Fibroblast of skin of right biceps (primary cell): ENCODE measurements at places on chromosomes 3 and 15.
A peak's percentile ranks its signal among the peaks of the same experiment; 100 is the strongest.

GRCh38 chr3:170038434-170039110 lies 777 bp downstream of the GPR160 start:
- no peak for DNase-seq

DNA sequence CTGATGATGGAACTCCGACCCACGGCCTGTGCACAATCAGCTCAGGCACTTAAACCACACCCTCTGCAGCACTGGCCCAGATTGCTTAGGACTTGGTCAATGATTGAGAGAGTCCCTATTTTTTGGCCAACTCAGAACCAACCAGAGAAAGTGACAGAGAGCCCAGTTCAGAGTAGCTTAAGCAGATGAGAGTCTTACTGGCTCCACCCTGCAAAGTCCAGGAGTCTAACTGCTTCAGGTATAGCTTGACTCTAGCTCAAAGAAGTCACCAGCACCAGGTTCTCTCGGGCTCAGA lies 20.1 kb downstream of the SLC6A20 start:
- DNase-seq = no peak

DNA sequence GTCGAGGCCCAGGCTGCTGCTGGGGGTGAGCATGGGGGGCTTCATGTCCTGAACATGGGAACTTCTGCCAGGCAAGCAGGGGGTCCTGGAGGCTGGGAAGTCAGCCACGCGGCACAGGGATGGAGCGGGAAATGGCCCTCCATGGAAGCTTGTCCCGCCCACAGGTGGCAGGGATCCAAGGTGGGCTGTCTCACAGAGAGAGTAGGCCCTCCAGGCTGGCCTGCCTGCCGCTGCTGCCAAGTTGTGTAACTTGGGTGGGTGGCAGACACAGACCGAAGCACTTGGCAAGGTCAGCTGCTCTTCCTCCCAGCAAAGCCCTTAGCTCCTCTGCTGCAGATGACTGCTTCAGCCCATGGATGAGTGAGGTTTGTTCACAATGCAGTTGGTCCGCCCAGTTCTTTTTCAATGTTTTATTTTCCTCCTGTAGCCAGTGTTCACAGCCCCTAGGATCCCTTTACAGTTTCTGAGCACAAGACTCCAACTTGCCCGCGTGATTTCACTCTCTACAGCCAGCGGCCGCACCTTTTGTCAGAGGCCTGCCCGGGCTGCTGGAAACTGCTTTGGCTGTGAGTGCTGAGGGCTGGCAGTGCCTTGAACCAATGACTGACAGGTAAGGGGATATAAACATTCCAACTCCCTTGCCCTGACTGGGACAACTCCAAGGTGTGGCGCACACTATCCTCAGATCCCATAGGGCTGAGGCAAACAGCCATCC lies 26.7 kb downstream of the HCN4 start:
- DNase-seq = no peak

DNA sequence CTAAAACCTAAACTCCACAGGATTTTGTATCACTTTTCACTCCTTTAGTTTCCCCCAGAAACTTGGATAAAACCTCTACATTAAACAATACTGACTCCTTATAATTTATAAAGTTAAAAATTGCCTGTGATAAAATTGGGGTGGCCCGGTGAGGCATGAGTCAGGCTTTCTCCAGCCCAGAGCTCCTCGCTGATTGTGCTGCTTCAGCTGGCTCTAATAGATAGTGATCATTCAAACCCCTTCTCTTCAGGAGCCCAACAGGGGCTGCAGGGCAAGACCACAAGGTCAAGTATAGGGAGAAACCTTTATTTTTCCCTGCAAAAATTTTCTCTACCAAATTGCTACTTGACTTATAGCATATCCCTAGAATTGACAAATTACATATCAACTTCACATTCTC lies 308.2 kb downstream of the PLCL2 start:
- DNase-seq = no peak

- no peak for DNase-seq
Measured at GRCh38 chr3:56856752-56857151, 55.0 kb upstream of the ARHGEF3 start.

GRCh38 chr15:92772626-92773244 lies 117.2 kb upstream of the FAM174B start:
- DNase-seq = no peak

DNA sequence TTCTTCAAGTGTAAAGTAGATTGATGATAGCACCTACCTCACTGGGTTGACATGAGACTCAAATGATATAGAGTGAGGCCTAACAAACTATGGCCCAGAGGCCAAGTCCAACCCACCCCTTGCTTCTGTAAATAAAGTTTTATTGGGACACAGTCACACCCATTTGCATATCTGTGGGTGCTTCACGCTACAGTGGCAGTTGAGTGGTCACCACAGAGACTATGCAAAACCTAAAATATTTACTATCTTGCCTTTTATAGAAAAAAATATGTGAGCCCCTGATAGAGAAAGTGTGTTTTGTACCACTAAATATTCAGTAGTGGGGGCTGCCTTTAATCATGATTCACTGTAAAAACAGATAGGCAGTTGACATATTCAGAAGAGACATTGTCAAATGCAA lies 38.0 kb downstream of the ACAN start:
- peak; percentile 29 for DNase-seq

DNA sequence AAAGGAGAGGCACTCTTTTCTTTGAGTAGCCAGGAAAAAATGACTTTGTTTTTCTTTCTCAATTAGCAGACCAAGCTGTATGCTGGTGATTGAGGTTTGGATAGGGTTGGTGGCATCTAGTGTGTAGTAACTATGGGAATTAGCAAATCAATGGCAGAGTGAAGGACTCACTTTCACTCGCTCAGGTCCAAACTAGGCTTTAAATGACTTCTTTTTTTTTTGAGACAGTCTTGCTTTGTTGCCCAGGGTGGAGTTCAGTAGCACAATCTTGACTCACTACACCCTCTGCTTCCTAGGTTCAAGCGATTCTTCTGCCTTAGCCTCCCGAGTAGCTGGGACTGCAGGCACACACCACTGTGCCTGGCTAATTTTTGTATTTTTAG lies 35.9 kb downstream of the PRKCI start:
- DNase-seq = no peak

DNA sequence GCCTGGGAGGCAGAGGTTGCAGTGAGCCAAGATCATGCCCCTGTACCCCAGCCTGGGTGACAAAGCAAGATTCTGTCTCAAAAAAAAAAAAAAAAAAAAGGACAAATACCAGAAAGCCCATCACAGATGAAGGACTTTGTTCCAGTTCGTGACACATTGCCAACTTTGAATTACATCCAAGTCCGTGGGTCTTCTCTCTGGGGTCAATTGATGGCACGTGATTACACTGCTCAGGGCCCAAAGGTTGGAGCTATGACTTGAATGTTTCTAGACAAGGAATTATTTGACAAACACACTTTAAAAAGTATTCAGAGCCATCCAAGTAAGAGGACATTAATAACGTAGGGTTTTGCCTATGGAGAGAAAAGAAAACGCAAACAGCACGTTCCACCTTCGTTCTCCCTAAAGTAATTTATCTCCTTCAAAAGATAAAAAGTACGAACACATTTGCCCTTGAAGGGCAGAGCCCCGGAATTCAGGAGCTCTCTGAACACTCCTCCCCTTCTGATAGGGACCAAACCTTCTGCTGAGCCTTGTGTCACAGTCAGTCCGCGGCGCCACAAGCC lies 31.3 kb upstream of the ST3GAL6 start:
- DNase-seq = no peak

GRCh38 chr15:81480645-81481053 lies 106.6 kb upstream of the TMC3 start:
- peak; percentile 70 for DNase-seq

- DNase-seq = no peak
Measured at GRCh38 chr3:194447657-194448056, 39.1 kb downstream of the ATP13A3 start.
